MV-4-11 (cell line): ENCODE measurements at places on chromosomes 7 and 10.

GRCh38 chr7:46658281-46658680 is 737.2 kb upstream of the IGFBP3 start:
- no peak for DNase-seq

DNA sequence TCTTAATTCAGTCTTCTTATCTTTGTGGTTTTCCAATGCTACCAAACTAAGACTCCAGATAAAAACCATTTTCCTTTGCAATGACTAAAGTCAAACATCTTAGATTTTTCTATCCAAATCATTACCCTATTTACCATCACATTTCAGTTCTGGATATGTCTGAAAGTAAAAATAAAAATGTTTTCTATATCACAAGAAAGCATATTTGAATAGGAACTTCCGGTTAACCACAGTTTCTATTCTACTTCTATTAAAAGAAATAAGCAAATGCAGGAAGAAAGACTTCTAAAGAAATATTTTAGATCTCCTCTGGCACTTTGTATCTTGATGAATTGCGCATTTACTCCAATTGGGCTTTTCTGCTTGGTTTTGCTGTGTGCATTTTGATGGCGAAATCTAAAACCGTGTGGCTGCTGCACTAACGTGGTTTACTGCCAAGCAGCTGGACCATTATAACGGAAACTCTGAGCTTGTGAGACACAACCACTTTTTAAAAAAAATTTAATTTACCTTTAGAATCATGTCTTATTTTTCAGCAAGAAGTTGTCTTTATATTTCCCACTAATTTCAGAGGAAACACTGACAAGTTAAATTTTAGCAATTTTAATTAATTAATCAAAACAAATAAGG is 146.1 kb downstream of the VPS50 start:
- DNase-seq: peak; percentile 20

- DNase-seq: no peak
Measured at GRCh38 chr7:144821067-144821466, 14.8 kb downstream of the TPK1 start.

DNA sequence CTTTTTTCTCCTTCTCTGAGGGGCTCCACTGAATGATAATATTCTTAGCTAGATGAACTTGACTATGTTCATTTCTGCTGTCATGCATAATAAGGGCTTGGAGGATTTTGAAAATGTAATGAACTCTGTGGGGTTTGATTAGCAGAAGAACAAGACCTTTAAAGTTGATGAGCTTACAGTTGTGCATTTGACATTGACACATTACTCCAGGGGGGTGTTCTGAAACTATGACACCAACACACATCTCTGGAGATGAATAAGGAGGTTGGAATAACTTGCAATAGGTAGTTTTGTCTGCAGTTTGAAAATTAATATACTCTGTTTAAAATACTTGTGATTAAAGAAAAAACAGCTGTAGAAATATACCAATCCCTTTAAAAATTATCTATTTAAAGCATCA is 80.3 kb downstream of the ANK3 start:
- DNase-seq: no peak

- DNase-seq: no peak
Measured at GRCh38 chr7:137667633-137668387, 179.0 kb downstream of the DGKI start.

DNA sequence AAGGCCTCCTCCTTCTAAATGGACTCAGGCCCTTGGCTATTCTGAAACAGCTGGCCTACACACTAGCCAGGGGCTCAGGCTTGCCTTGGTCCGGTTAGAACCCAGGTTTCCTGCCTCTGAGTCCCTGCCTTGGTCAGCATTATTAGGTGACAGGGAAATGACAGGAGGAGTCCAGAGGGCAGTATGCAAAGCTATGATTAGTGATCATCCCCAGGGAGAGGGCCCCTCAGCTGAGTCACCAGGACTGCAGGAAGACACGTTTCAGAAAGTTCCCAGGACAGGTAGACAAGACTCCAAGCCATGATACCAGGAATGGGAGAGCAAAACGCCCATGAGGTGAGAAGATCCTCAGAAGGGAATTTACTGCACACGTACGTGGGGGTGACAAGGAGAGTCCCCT is 301.1 kb upstream of the COBL start:
- DNase-seq: no peak

DNA sequence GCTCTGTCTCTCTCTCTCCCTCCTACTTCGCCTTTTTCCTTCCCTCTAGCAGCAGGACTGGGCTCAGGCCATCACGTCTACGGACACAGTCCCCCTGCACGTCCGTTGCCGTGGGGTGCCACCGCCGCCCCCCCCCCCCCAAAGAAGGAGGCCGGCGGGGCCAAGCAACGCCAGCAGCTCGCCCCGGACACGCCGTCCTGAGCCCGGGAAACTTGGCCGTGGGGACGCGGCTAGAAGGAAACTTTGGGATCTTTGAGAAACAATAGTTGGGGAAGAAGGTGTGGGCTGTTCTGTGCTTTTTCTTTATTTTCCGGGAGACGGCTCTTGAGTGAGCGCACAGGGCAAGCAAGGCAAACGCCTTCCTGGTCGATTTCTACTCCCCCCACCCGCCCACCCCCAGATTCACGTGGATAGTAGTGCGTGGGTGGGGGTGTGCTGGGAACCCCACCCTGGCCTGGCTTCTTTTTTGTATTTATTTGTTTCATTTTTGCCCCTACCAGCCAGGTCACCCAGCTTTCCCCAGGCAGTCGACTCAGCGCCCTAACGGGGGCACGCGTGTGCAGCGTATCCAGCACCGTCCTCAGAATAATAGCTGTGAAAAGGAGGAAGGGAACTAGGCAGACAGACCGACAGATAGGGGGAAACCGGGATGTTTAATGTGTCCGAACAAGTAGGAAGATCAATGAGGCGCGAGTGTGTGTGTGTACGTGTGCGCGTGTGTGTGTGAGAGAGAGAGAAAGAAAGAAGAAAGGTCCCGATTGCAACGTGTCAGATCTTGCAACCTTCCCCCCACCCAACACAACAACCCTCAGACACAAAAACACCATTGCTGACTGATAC is 1.4 kb downstream of the MXI1 start:
- peak; percentile 63 for DNase-seq

- DNase-seq: peak; percentile 39
Measured at GRCh38 chr7:8149222-8149621, 112.7 kb downstream of the ICA1 start.

DNA sequence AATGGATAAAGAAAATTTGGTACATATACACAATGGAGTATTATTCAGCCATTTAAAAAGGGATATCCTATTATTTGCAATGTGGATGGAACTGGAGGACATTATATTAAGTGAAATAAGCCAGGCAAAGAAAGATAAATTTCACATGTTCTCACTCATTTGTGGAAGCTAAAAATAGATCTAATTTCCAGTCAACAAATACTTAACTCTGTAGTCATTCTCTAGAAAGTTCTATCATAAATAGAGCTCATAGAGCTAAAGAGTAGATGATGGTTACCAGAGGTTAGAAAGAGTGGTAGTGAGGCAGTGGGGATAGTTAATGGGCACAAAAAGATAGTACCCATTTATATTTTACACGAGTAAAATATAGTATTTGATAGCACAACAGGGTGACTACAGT is 104.2 kb upstream of the SLC13A1 start:
- no peak for DNase-seq

GRCh38 chr10:86591436-86591835 is 62.9 kb upstream of the OPN4 start:
- DNase-seq: no peak
